ENCODE measurements at places on chromosomes 5 and 9.

DNA sequence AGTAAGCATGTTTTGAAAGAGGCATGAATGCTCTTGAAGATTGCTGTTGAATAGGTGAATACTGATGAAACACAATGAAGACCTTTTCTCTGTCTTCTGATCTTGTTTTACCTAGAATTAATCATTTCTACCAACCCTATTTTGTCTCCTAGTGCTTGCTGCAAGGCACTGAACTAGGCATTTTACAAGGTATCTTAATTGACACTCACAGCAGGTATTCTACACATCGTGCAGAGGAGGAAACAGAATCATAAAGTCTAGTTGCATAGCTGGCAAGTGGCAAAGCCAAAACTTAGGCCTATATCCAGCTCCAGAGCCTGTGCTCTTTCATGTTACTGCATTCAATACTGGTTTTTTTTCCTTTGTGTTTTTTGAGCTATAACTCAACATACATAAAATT, 50.7 kb downstream of the CTNNA1 start:
- DNase-seq = no peak

DNA sequence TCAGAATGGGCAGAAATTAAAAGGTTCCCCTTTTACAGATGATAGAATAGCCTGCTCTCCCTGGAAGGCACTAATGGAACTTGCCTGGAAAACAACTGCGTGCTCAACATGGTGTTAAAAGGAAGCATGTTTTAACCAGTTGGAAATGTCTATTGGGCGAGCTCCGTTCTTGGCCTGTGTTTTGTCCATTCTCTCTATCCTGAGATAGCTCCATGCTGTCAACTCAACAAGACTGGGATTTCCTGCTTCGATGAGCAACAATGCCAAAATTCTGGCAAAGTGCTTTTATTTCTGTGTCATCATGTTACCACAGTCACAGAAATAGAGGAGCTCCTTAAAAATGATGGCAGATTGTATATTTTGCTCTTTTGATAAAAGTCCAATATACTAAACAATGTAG, 198.3 kb downstream of the PLK2 start:
- DNase-seq = no peak

- DNase-seq = no peak
Measured at GRCh38 chr9:16708656-16709435, 161.6 kb downstream of the BNC2 start.

DNA sequence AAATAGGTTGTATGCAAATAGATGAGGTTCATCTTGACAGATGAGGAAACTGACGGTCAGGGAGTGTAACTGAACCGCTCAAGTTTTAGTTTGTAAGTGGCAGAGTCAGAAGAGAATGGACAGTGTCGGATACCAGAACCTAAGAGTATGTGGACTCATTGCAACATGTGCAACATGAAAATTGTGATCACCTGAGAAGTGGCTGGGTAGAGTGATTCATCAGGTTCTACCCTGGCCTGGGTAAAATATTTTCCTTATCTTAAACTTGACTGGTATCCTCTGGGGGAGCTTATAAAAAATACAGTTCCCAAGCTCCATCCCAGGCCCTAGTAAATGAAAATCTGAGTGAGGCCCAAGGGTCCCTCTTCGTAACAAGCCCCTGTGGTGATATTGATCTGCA, 35.2 kb upstream of the MIER3 start:
- no peak for DNase-seq

Measured in OCI-LY7 (cell line).